Activated CD4-positive, alpha-beta memory T cell treated with anti-CD3 and anti-CD28 coated beads, Interleukin-2, amount 10 ng/mL, durations not matched to agents 7 days and 5 days (primary cell): ENCODE measurements at places on chromosomes 16 and 17. TPM values are rescaled to one million over a fixed set of nuclear protein-coding genes. Genes with fewer than 3 reads are reported as not detected.

DNA sequence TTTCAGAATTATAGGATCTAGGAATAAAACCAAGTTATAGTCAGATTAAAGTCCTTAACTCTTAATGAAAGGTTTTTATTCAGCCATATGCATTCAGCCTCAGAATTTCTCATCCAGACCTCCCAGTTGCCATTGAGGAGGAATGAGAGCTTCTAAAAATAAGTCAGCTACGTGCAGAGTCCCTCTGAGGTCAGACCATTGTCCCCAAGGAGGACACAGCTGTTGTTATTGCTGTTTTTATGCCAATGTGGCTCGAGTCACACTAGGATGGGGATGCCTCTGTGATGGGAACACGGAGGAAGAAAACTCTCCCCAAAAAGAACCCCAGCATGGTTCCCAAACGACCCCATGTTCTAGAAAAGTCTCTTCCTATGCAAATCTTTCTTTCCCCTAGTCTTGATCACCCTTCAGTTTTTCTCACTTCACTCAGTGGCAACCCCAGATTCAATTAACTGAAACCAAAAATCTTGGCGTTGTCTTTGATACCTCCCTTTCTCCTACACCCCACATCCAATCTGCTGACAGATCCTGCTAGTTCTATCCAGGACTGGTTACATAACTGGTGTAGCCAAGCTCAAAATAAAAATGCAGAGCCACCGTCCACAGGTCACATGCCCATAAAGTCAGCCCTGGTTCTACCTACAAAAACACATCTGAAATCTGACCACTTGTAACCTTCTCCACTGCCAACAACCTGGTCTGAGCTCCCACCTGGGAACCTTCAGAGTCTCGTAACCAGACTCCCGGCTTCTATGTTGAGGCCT lies 138.2 kb upstream of the ERCC4 start:
- DNase-seq: no peak

CSH1 gene
- total RNA-seq: not detected

NXPH3 gene
- not detected for total RNA-seq

DNA sequence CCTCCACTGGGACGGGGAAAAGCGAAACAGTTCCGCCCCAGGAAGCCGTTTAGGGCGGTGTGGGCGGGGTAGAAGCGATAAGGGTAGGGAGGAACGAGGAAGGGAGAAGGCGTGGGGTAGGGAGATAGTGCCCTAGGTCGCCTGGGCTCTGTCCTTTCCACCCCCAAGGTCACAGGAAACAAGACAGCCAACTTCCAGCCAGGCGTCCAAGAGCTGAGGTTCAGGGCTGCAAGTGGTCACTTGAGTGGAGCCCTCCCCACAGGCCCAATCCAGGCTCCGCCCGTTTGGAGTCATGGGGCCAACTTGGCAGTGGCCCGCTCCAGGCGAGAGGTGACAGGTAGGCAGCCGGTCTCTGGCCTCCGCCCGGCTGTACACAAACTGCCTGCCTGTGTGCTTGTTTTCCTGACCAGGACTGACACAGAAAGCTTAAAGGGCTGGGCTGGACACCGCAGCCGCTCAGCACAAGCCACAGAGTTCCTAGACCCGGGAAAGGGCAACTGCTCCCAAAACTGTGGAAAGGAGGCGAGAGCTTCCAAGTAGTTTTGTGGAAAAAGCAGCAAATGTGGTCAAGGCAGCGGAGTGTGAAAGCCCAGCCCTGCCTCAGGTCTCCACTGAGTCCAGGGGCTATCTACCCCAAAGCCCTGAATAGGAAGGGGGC lies at the start of gene RILP:
Gene RILP (minus strand): TSS at position 23 of the 658 bp plus-strand sequence. CDS start 62 bp downstream, outside the sequence.
- DNase-seq: no peak

DNA sequence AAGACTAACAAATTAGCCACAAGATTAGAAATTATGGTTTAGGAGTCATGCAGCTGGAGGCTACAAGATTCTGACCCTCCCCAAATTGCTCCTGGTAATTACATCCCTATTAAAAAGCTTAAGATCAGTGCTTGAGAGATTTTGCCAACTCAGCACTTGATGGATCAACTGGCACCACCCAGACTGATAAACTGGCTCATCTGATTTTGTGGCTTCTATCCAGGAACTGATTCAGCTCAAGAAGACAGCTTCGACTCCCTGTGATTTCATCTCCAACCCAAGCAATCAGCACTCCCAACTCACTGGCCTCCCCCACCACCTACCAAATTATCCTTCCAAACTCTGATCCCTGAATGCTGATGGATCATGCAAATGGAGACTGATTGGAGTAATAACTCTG lies 94.8 kb downstream of the TNFRSF13B start:
- no peak for DNase-seq

DNA sequence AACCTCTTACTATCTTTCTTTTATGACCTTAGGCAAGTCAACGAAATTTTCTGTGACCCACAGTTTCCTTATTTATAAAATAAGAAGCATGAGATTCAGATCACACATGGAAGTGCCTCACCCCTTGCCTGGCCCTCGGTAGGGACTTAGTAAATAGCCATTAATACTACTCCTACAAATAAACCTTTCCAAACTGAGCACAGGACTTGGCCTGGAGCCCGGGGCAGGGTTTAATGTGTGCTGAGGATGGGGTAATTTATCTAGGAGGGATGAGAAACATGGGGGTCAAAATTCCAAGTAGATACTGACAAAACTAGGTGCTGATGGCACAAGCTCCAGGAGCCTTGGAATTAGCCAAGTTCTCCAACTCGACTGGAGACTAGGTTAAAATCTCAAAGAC lies 35.0 kb downstream of the PITPNC1 start:
- DNase-seq: no peak

DNA sequence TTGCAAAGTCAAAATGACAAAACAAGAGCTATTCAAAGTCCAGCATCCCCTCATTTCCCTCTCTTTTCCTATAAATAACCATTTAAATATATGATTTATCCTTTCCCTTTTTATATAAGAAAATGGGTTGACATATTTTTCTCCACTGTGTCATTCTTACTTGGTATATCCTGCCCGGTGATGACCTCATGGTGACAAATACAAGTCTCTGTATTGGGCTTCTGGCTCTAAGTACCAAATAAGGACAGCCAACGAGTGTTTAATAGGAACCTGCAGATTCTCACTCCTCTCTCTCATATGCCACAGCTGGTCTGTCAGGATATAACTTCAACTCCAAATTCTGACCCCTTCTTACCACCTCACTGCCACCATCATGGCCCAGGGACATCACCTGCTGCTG lies 25.5 kb upstream of the CBLN1 start:
- DNase-seq: no peak

SLC13A2 gene
- not detected for total RNA-seq

DNA sequence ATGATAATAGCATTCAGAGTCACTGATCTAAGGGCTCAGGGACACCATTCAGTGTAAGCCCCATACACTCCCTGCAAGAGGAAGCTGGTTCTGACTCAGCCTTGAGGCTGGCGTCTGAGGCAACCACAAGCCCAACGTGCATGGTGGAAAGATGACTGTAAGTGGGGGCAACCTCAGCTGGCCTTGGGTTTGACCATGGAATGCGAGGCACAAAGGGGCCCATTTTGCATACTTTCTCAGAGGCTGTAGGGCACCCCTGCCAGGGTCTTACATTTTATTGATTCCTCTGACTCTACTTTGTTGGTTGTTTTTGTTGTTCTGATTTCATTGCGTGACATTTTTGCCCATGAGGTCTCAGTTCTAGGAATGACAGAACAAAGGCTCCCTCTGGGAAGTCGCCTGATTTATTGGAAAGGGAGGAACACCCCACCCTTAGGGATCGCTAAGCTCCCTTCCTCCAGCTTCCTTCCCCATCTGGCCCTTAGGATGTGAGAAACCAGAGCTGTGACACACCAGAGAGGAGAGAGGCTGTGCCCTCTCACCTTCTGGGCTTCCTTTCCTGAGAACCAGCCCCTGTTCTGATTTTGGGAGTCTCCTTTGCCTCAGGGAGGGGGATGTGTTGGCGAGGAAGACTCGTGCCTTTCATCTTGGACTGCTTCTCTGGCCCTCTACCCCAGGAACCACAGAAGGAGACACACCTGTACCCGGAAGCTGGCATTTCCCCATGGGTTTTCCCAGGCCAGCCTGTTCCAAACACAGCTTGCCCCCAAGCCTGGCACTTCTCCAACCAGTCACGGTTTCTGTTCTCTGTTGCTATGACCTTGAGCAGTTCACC lies 5.6 kb upstream of the CIITA start:
- DNase-seq: peak; percentile 88

DNA sequence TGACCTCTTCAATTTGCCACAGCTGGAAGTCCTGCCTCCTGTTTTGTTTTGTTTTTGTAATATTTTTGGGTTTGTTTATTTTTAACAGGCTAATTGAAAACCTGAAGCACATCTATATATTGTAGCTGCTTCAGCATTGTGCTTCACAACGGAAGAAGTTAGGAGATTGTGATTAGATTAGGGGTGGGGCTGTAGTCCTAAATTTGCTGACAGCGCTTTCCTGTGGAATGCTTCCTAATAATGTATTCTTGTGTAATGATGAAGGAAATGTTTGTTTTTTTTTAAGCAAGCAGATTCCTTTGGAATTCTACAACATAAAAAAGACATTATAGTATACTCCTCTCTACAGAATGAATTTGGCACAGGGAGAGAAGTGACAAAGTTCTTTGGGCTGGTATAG lies 70.1 kb downstream of the NLK start:
- no peak for DNase-seq

RAB37 gene
- total RNA-seq: 58.5 TPM

GRCh38 chr17:48555258-48556228 lies 10.6 kb upstream of the HOXB2 start:
- no peak for DNase-seq

DNA sequence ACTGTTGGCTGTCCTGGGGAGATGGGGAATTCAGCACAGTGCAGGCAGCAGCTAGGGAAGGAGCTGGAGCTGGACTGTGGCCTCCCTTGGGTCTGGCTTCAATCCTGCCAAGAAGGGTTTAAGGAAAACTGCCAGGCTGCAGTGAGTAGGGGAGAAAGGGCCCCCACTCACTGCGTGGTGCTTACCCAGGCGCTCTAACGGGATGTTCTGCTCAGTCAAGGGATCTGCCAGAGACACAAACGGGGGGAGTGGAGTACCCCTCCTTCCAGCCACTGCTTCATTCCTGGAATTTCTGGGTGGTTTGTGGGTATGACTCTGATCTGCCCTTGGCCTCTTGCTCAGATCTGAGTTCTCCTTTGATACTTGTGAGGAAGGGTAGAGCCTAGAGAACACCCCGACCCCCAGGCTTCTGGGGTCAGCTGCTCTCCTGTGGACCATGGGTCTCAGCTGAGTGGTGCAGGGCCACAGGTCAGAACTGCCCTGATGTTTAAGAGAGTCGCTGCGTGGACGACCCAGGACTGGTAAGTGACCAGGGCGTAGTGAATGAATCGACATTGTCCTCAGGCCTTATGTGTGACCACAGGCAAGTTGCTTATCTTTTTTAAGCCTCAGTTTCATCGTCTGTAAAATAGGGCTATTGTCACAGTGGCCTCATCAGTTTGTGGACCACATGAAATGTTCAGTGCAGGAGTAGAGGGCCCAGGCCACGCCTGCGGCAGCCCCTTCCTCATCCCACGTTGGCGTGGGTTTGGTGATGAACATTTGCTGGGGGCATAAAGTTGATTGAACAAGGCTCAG lies 9.6 kb downstream of the CRISPLD2 start:
- DNase-seq: no peak

CFAP97D1 gene
- total RNA-seq: not detected

- no peak for DNase-seq
Measured at GRCh38 chr17:44417553-44417952, 28.1 kb upstream of the ITGA2B start.

LGALS9B gene
- total RNA-seq: not detected

CNOT1 gene
- total RNA-seq: 226 TPM

FAAP100 gene
- total RNA-seq: 29.0 TPM

GRCh38 chr16:11405331-11406176 lies 60.3 kb downstream of the RMI2 start:
- DNase-seq: peak; percentile 65

GRCh38 chr16:61858988-61859387 lies 177.2 kb downstream of the CDH8 start:
- no peak for DNase-seq

DNA sequence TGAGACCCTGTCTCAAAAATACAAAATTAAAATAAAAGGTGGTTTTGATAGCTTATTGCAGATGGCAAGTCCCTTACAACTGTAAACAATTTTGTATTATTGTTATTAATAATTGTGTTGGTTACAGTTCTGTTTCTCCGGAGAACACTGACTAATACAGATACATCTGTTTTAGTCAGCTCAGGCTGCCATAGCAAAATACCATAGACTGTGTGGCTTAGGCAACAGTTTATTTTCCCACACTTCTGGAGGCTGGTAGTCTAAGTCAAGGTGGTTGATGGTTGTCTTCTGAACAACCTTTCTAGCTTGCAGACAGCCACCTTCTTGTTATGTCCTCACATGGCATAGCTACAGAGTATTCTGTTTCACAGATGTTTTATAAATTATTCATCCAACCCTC lies 14.2 kb upstream of the IL21R start:
- DNase-seq: no peak

RGS11 gene
- 0.10 TPM for total RNA-seq

DNA sequence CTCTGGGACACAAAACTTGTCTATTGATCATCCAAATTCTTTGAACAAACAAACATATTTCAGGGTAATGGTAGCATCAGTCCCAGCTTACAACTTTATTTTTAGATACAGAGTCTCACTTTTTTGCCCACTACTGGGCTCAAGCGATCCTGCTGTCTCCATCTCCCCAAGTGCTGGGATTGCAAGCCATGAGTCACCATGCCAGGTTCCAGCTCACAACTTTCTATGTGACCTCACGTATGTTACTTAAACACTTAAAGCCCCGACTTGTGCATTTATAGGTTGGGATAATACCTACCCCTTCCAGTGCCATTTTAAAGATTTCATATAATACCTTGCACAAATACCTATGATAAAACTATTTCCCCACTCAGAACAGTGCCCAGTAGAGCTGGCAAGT lies 42.0 kb upstream of the KSR1 start:
- no peak for DNase-seq

DNA sequence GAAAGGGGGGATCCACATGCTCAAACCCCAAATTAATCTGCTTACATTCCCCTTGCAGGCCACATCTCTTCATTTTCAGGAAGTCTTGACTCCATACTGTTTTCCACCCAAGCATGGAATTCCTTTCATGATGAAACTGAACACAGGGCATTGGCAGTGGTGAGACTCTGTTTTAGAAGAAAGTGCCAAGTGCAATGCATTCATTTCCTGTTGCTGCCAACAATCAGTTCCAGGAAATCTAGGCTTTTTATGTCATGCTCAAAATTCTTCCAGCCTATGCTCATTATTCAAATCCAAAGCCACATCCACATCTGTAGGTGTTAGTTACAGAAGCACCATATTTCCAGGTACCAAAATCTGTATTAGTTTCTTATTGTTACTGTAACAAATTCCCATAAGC lies 4.1 kb downstream of the CCL2 start:
- DNase-seq: no peak

GRCh38 chr17:8383143-8383822 lies at the start of gene RPL26:
RPL26 (minus strand) TSS chr17:8383193; CDS start chr17:8382310, 883 bp downstream.
- peak; percentile 97 for DNase-seq

DNA sequence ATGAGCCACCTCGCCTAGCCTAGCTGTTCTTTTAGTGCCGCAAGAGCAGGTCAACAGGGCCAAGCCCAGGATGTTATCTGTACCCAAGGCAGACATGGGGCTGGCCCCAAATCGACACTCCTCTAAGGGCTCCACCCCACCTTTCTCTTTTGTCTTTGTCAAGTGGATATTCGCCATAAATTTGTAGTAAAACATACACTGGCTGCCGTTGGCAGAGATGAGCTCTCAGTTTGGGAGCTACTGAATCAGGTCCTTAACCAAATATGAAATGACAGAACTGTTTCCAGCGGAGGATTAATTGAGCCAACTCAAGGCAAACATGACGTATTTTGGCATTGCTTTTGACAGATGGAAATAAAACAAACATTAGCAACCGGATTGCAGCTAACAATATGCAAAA lies 556.9 kb upstream of the CDH5 start:
- no peak for DNase-seq

C16orf96 gene
- 0.05 TPM for total RNA-seq
